BE2C (cell line): ENCODE measurements at places on chromosomes 13 and 19.
A peak's percentile ranks its signal among the peaks of the same experiment; 100 is the strongest.

DNA sequence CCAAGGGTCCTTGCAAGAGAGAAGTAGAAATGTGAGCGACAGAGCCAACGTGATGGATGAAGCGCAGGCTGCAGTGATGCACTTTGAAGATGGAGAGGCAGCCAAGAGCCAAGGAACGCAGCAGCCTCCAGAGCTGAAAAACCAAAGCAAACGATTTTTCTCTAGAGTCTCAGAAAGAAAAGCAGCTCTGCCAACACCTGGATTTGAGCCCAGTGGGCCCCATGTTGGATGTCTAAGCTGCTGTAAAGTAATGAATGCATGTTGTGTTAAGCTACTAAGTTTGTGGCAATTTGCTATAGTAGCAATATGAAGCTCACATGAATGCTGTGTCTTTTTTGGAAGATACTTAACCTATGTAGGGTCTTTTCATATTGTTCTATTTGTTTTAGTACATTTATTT is 894.3 kb downstream of the EFNB2 start:
- DNase-seq, result no peak

- peak; percentile 67 for DNase-seq
Observed at GRCh38 chr19:41795031-41795461, 1.3 kb upstream of the CEACAM3 start.

- peak; percentile 26 for DNase-seq
Observed at GRCh38 chr19:56155124-56155687, 14.1 kb downstream of the ZNF444 start.

DNA sequence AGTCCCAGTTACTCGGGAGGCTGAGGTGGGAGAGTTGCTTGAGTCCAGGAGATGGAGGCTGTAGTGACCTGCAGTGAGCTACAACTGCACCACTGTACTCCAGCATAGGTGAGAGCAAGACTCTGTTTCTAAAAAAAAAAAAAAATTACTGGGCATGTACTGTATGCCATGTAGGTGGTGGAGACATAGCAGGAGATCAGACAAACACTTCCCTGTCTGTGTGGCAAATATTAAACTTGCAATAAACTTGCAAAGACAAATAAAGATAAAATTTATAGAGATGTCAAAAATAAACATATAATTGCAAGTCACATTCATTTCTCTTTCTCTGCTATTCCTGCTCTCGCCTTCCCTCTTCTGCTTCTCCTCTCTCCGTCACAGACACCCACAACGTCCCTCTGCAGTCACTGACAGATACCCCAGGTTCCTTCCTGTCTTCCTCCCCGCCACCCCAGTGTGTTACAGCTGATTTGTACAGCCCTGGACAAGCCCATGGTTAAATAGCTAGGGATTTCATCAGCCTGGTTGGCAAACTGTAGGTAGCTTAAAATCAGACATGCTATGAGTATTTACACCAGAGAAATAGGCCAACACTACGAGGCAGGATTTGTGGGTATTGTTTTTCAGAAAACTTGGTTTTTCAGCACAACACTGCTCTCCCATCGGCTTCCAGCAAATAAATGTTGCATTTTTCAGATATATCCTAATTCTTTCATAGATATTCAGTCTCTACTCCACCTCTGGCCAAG is 1.3 kb upstream of the CD177 start:
- DNase-seq, result no peak

DNA sequence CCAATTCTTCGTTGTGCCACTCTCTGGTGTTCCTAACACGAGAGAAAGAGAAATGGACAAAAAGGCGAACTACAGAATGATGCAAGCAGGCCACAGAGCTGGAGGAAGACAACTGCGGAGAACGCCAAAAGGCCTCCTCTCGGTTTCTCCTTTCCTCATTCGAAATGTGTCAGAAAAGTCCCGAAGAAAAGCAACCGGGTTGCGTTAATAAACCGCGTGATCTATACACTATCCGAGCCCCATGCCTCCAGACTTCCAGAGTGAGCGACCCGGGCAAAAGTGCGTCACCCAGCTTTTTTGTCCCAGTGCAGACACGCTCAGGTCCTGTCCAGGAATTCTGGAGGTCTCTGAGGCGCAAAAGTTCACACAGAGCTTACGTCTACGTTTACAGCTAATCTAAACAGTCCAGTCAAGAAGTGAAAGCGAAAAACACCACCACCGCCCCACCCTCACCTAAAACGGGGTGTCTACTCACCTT is 413 bp downstream of the N4BP2L2 start:
- no peak for DNase-seq

DNA sequence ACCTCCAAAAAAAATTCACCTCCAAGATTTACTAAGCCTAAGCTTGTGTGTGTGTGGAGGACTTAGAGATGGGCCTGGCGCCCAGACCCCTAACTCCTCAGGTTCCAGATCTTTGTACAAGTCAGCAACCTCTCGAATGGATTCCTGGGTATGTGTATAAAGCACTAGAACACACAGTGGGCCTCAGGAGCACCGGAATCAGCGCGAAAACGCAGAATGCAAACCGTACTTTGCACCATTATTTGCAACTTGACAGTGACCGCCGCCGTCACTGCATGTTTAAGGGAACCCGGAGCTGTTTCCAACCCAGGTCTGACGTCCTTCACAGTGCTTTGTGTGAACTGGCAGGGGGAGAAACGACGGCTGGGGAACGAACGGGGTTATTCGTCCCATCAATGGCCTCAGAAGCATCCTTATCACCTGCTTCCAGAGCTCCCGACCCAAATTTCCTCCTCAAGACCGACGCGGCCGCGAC is 688 bp downstream of the ZNF606 start:
- peak; percentile 23 for DNase-seq

DNA sequence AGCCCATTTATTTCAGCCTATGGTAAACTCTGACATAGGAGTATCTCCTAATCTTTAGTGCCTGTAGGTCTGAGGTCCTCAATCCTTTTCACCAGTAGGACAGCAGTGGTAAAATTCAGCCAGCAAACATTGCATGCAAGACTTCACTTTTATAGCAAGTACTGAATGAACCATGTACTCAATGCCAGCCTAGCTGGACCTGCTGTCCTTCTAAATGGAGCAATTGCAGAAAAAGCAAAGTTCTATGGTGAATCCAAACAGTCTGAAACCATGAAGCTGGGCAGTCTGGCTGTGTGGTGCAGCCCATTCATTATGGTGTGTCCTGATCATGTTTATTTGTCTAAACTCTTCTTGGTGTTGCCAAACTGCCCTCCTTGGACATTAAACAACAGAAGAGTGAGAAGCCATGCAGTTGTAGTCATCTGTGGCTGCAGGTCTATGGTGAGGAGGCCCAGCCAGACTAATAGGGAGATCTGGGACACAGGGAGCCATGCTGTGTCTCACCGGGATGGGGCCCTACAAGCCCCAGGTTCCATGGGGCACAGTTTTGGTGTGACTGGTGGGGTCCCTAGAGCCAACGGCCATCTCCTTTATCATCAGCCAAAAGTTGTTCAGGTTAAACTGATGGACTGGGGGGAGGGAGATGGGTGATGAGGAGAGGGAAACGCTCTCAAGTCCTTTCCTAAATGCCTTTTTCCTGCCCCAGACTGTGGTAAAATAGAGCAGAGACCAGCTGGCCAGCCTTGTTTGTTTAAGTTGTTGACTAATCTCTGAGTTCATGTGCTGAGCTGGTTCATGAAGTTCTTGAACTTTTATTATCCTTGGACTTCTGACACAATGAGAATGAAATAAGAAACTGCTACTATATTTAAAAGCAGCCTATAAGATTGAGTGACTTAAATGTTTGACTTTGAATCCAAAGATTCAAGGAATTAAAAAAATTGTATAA is 20.6 kb upstream of the TNFSF11 start:
- DNase-seq, result no peak
